ENCODE measurements at places on chromosomes 11 and 22.

DNA sequence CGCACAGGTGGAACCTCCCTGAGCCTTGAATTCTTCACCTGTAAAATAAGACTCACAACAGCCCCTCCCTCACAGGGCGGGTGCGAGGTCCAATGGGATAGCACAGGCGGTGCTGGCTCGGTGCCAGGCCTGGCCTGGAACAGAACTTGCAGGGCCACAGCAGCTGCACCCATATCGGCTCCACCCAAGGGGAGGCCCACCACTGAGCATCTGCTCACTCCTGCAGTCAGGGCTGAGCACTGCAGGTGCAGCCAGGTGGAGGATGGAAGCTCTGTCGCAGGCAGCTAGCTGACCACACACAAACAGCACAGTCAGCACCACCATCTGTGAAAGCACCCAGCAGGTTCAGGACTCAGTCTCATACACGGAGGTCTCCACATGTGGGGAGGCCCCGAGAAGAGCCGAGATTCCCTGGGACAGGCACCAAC is 19.6 kb downstream of the VPS37C start:
- no peak for DNase-seq

- DNase-seq: no peak
These were observed 75.8 kb downstream of the GAS2 start for GRCh38 chr11:22742157-22742613.

DNA sequence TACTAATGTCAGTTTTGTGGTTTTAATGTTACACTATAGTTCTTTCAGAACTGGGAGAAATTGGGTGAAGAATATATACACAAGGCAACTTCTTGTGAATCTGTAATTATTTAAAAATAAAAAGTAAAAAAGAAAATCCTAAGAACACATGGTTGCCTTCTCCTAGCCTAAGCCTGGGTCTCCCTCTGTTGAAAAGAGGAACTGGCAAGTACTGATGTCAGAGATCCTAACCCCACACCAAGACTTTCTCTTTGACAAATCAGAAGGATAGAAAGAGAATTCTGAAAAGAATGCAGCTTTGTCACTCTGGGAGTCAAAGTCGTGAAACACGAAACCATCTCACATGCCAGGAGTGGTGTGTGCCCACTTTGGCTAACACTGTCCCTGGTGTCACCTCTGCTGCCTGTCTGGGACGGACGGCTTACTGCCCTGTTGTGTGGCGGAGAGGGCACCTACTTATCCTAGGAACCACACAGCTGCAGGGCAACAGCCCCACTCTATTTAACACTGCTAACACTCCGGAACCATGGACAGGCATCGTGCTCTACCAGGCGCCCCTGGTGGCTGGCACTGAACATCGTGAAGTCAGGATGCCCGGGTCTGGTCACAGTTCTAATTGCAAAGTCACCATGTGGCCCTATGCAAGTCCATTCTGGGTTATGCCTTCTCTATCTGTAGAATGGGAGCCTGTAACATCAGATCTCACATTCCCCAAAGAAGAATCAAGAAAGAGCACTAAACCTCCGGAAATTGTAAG is 108.7 kb upstream of the CD82 start:
- DNase-seq: peak; percentile 19

GRCh38 chr11:113113801-113114704 is 152.8 kb downstream of the NCAM1 start:
- DNase-seq: peak; percentile 69

- no peak for DNase-seq
These were observed 1.1 kb downstream of the CAVIN3 start for GRCh38 chr11:6319001-6319703.

- DNase-seq: no peak
These were observed 143.4 kb downstream of the CRYBB2 start for GRCh38 chr22:25362883-25363240.

DNA sequence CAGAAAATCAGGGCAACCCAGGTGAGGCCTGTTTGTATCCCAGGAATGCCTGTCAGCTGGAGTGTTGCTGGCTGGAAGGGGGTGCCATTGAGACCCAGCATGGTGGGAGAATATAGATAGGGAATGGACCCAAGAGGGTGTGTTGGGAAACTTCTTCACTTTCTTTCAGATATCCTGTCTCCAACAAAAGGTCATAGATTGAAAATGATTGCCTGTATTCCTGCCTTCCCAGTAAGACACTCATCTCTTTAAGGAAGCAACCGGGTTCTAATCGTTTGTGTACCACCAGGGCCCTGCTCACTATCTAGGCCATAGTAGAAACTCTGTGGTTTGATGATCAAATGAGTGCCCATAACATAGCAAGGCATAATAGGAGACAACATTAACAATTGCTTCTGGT is at the start of gene OR51I1:
OR51I1 (minus strand) TSS at position 101 of the 400 bp plus-strand sequence; CDS start at position 101, 0 bp downstream.
- no peak for DNase-seq

- no peak for DNase-seq
These were observed 509 bp upstream of the PRRG4 start for GRCh38 chr11:32829157-32829679.

DNA sequence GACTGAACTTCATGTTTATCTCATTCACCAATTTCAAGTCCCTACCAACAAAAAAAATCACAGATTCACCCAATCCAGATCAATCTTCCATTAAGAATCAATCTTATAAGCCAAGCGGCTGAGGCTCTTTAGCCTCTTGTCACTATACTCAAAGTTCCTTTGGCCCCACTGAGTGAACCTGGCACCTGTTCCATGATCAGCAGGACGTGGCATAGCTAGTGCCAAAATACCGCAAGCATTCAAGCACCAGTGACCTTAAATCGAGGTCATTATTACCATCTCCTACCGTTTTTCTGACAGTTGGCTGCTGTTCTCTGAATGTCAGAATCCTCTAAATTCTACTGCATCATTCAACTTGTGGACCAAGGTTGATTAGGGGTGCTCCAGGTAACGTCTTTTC is 141.2 kb downstream of the CADM1 start:
- no peak for DNase-seq

- no peak for DNase-seq
These were observed 12.1 kb upstream of the BAIAP2L2 start for GRCh38 chr22:38122616-38123015.

GRCh38 chr11:112694813-112695212 is 266.4 kb upstream of the NCAM1 start:
- DNase-seq: peak; percentile 56

DNA sequence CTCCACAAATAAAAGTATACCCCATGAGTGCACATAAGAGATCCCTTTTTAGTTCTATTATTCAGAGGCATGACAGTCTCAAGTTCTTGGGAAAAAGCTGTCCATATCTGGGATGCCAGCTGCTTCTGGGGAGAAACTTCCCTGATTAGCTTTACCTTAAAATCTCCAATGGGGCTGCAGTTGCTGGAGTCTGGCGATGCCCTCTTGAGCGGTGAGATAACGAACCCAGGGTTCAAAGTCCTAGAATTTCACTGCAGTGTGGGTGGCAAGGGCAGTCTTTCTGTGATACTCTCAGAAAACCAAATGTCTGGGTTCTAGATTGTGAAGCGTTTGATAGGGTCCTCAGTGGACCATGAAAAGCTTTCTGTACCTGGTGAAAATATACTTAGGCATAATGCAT is 7.4 kb upstream of the PRR33 start:
- no peak for DNase-seq

GRCh38 chr22:46660604-46661201 is 40.5 kb downstream of the GRAMD4 start:
- no peak for DNase-seq

DNA sequence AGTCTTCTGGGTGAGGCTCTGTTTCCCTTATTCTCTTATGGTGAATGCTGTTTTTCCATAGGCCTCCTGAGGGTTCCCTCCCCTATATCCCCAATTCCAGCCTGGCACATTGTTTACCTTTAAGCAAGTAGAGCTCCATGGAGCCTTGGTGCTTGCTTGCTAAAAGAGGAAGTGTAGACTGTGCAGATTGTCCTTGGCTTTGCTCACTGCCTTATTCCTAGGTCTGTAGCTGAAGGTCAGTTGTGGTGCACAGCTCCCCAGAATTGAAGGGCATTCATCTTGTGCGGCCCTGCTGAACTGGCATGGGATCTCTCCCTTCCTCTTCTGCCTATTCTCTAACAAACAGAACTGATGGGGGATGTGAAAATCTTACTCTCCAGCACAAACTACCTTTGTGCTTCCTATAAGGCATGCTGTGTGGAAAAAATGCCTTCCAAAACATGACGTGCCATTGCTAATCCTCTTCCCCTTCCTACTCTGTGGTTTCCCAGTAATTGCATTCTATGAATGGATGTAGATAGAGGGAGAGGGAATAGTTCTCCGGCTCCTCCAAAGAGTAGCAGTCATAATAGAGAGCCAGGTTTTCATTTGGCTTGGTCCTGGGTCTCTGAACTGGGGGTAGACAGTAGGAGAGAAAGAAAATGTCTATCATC is 34.2 kb upstream of the PLET1 start:
- peak; percentile 45 for DNase-seq

GRCh38 chr11:7892840-7893254 is 38.2 kb downstream of the OR10A6 start:
- DNase-seq: peak; percentile 72

DNA sequence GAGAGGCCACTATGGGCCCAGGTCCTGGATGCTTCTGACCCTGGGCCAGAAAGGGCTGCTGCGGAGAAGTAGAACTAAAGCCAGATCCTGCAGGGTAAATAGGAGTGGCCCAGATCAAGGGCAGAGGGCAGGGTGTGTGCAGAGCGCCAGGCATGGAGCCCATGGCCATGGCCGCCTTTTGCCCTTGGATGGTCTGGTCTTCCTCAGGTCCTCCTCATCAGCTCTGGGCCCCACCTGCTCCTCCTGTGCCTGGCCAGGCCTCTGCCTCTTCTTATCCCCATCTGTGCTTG is 277.6 kb downstream of the BRD1 start:
- DNase-seq: no peak

DNA sequence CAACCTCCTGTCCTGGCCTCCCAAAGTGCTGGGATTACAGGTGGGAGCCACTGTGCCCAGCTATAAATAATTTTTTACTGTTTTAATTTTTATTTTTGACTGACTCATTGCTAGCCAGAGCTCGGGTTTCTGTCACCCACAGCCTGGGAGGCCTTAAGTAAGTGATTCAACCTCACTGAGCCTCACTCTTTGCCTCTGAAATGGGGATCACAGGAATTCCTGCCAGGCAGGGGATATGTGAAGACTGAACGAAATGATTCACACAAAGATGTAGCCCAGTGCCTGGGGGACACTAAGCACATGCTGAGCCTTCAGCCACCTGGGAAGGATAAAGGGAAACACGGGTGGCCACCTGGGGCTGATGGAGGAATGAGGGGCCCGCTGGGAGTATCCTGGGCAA is 3.8 kb upstream of the LRRC74B start:
- DNase-seq: peak; percentile 88

DNA sequence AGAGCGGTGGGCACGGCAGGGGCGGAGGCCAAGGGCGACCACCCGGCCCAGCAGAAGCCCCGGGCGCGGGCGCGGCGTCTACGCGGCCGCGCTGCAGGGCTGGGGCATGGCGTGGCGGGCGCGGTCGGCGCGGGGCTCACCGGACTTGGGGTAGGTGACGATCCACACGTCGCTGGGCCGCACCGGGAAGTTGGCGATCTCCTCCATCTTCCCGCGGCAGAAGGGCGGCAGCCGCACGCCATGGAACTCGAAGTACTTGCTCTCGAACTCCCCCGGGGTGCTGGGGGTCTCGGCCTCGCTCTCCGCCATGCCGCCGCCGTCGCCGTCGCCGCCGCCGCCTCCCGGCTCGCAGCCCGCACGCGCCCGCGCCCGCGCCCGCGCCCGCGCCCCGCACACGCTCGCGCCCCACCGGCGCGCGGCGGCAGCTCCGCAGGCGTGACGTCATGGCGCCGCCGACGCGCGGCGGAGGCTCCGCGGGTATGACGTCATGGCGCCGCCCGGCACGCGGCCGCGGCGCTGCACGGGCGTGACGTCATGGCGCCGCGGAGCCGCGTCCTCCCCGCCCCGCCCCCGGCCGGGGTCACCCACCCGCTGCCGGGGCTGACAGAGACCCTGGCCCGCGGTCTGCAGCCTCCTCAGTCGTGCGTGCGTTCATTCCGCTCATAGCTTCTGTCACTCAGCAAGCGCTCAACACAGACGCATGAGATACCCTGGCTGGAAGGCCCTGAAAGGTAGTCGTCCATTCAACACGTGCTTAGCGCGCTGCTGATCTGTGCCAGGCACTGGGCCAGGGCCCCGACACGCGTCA is at the start of gene SULT4A1:
SULT4A1 (minus strand) TSS at position 440 of the 808 bp plus-strand sequence; CDS start at position 309, 131 bp downstream.
- DNase-seq: no peak

DNA sequence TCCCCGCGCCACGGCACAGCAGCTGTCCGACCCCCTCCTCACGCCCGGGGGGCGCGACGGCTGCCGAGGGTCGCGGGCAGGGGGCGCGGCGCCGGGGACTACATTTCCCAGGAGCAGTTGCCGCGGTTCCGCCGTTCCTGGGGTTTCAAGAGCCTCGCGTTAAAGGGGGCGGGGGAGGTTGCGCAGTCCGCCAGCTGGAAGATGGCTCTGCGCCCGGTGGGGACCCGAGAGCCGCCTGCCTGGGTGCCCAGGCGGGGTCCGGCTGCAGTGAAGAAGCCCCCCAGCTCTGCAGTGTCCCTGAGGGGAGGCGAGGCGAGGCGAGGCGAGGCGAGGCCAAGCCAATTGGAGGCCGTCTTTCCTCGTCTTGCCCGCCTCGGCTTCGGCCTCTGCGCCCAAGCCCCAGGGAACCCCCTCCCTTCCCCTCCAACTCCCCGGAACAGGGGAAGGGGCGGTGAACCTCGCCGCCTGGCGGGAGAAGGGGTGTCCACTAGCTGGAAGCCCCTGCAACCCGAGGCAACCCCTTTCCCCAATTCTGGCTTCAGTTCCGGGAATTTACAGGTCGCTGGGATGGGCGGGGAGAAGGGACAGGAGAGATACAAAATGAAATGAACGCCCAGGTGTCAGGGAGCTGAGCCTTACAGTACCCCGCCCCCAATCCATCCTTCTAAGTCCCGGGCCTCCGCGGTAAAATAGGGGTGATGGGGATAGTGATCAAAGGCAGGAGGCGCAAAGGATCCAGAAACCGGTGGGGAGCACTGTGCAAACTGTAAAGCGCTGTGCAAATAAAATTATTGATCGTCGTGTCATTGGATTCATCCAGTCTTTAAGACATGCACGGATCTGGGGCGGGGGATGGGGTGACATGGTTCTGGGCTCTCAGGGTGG is 5.2 kb upstream of the GCAT start:
- DNase-seq: no peak

GRCh38 chr22:48902001-48902869 is 925.4 kb downstream of the BRD1 start:
- DNase-seq: no peak

- no peak for DNase-seq
These were observed 90.0 kb downstream of the SBF2 start for GRCh38 chr11:10204021-10204420.

- DNase-seq: no peak
These were observed 41.8 kb upstream of the ACCSL start for GRCh38 chr11:44005956-44006355.
